Activated T-helper 1 cell treated with anti-CD3 and anti-CD28 coated beads, Interleukin-12 subunit alpha, Interleukin-12 subunit beta, Interleukin-2, Interleukin-4 antibody, amounts not matched to agents 30 ng/mL and 10 ng/mL and 1 ng/mL, durations not matched to agents 14 hours and 24 hours and 36 hours (primary cell): ENCODE measurements at places on chromosomes 13 and 19.

DNA sequence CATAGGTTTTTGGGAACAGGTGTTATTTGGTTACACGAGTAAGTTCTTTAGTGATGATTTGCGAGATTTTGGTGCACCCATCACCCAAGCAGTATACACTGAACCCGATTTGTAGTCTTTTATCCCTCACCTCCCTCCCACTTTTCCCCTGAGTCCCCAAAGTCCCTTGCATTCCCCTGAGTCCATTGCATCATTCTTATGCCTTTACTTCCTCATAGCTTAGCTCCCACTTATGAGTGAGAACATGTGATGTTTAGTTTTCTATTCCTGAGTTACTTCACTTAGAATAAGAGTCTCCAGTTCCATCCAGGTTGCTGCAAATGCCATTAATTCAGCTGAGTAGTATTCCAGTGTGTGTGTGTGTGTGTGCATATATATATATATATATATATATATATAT, 97.2 kb upstream of the EDNRB start:
- H3K4me1 ChIP-seq, result no peaks in the 10 kb centered on the region
- H3K27ac ChIP-seq, result no peak overlapping the region
- no peak for DNase-seq
- peaks cover 14% of the 10 kb centered on the region for H3K27me3 ChIP-seq
- no peaks in the 10 kb centered on the region for H3K36me3 ChIP-seq

- no peak overlapping the region for H3K27ac ChIP-seq
- peaks cover 23% of the 10 kb centered on the region for H3K4me1 ChIP-seq
- DNase-seq, result no peak
- H3K27me3 ChIP-seq, result no peaks in the 10 kb centered on the region
- H3K4me3 ChIP-seq, result no peak overlapping the region
- peaks cover 22% of the 10 kb centered on the region for H3K36me3 ChIP-seq
Measured at GRCh38 chr19:47487551-47488515, 3.8 kb upstream of the KPTN start.

- DNase-seq, result no peak
- H3K4me1 ChIP-seq, result peaks cover 45% of the 10 kb centered on the region
- H3K36me3 ChIP-seq, result peaks cover 21% of the 10 kb centered on the region
- no peaks in the 10 kb centered on the region for H3K27me3 ChIP-seq
- peak overlapping the region; percentile 92 for H3K4me3 ChIP-seq
- H3K27ac ChIP-seq, result peak overlapping the region; percentile 74
Measured at GRCh38 chr13:41130356-41130755, 2.2 kb downstream of the KBTBD6 start.

DNA sequence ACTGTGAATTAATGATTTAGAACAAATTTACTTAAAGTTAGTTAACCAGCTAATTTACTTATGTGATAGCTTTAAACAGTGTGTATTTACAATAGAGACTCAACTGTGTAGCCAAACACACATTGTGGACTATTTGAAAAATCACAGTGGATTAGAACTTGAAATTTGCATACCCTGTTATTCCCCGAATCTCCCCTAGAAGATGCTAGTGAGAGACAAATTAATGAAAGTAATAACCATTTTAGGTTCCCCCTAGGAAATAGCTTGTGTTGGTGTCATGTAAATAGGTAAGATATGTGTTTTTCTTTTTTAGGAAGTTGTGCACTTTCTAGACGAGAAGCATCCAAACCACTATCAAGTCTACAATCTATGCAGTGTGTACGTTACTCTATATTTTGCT, 98.5 kb downstream of the C1QTNF9 start:
- H3K36me3 ChIP-seq, result no peaks in the 10 kb centered on the region
- no peak for DNase-seq
- peaks cover 24% of the 10 kb centered on the region for H3K27me3 ChIP-seq
- peaks cover 7% of the 10 kb centered on the region for H3K4me1 ChIP-seq
- no peak overlapping the region for H3K27ac ChIP-seq

DNA sequence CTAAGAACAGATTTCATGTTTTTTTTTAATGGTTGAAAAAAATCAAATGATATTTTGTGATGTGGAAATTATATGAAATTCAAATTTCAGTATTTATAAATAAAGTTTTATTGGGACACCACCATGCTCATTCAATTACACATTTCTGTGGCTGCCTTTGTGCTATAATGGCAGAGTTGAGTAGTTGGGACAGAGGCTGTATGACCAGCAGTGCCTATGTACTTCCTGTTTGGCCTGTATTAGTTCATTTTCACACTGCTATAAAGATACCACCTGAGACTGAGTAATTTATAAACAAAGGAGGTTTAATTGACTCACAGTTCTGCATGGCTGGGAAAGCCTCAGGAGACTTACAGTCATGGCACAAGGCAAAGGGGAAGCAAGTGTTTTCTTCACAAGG, 33.6 kb downstream of the AKAP11 start:
- no peaks in the 10 kb centered on the region for H3K27me3 ChIP-seq
- no peak for DNase-seq
- peaks cover 25% of the 10 kb centered on the region for H3K4me1 ChIP-seq
- peaks cover 69% of the 10 kb centered on the region for H3K36me3 ChIP-seq
- no peak overlapping the region for H3K27ac ChIP-seq

DNA sequence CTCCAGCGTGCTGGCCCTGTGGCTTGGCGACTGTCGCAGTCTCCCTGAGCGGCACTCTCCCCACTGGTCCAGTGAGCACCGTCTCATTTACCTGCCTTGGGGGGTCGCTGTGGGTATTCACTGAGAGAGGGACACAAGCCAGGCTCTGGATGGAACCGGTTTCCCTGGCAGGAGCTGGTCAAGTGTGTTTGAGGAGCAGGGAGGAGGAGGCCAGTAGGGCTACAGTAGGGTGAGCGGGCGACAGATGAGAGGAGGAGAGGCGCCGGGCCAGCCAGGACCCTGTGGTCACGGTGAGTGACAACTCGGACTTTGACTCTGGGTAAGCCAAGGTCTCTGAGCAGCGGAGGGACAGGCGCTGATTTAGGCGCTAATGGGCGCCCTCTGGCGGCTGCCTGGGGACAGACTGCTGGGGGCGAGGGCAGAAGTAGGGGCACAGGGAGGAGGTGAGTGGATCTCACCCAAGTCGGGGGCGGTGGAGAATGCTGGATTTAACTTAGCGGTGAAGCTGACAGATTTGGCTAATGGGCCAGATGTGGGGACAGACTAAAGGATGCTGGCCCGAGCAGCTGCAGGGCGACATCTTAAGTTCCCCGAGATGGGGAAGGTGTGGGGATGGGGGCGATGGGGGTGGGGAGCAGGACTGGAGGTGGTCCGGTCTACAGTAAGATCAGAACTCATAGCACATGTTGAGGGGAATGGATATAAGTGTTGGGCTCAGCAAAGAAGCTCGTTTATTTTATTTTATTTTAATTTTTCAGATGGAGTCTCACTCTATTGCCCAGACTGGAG, 4.7 kb upstream of the PRMT1 start:
- no peak overlapping the region for H3K4me3 ChIP-seq
- peaks cover 16% of the 10 kb centered on the region for H3K36me3 ChIP-seq
- peak; percentile 69 for DNase-seq

GRCh38 chr13:49607761-49608160, 20.5 kb upstream of the ARL11 start:
- peaks cover 13% of the 10 kb centered on the region for H3K4me1 ChIP-seq
- H3K36me3 ChIP-seq, result no peaks in the 10 kb centered on the region
- no peak overlapping the region for H3K4me3 ChIP-seq
- no peak for DNase-seq
- no peak overlapping the region for H3K27ac ChIP-seq
- no peaks in the 10 kb centered on the region for H3K27me3 ChIP-seq

GRCh38 chr13:71964491-71965100, 97.6 kb upstream of the DACH1 start:
- H3K4me3 ChIP-seq, result peak overlapping the region; percentile 63
- H3K27me3 ChIP-seq, result no peaks in the 10 kb centered on the region
- DNase-seq, result no peak
- H3K36me3 ChIP-seq, result no peaks in the 10 kb centered on the region

- peak overlapping the region; percentile 5 for H3K27ac ChIP-seq
- peaks cover 14% of the 10 kb centered on the region for H3K36me3 ChIP-seq
- no peak for DNase-seq
Measured at GRCh38 chr13:32917504-32917903, 98.7 kb upstream of the KL start.

GRCh38 chr13:25440061-25440460, 68.3 kb downstream of the ATP8A2 start:
- H3K27me3 ChIP-seq, result peaks cover 27% of the 10 kb centered on the region
- no peaks in the 10 kb centered on the region for H3K36me3 ChIP-seq
- DNase-seq, result no peak
- H3K4me3 ChIP-seq, result no peak overlapping the region
- no peaks in the 10 kb centered on the region for H3K4me1 ChIP-seq

- no peaks in the 10 kb centered on the region for H3K4me1 ChIP-seq
- H3K27ac ChIP-seq, result no peak overlapping the region
- no peak overlapping the region for H3K4me3 ChIP-seq
- H3K36me3 ChIP-seq, result no peaks in the 10 kb centered on the region
- no peak for DNase-seq
- peaks cover 4% of the 10 kb centered on the region for H3K27me3 ChIP-seq
Measured at GRCh38 chr19:32233885-32234284, 111.5 kb upstream of the ZNF507 start.

DNA sequence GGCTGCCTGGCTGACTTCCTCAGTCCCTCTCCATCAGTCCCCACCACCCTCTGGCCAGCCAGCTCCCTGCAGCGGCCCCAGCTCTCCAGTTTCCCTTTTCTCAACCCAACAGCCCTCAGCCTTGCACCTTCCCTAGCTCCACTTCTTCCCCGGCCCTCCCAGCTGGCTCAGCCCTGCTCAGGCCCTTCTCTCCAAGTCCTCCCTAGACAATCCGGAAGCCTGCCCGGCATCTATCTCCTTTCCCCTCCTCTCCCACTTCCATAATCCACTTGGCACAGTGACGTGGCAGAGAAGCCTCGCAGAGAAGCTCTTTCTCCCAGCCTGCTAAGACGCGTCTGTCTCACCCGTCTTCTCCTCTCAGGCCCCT, 1.1 kb downstream of the UBXN6 start:
- H3K27me3 ChIP-seq, result peaks cover 2% of the 10 kb centered on the region
- H3K36me3 ChIP-seq, result no peaks in the 10 kb centered on the region
- peaks cover 11% of the 10 kb centered on the region for H3K4me1 ChIP-seq
- peak overlapping the region; percentile 64 for H3K27ac ChIP-seq
- H3K4me3 ChIP-seq, result peak overlapping the region; percentile 87

DNA sequence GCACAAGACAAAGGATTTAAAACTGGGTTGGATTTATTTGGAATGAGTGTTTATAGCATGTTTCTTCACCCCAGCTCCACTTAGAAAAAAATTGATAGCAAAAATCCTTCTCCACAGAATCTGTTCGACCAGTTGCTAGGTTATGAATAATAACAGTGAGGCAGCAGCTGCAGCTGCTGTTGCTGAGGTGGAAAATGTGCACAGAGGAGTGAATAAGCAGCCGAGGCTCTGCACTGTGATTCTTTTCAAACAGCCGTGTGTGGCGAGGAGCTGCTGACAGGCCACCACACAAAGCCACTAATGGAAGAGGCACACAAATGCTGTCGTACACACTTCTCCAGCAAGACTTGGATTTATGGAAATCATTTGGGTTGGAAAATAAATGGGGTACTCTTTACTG, 6.4 kb upstream of the RASL11A start:
- peak overlapping the region; percentile 29 for H3K27ac ChIP-seq
- peaks cover 7% of the 10 kb centered on the region for H3K27me3 ChIP-seq
- peaks cover 20% of the 10 kb centered on the region for H3K36me3 ChIP-seq
- DNase-seq, result no peak
- H3K4me3 ChIP-seq, result no peak overlapping the region

DNA sequence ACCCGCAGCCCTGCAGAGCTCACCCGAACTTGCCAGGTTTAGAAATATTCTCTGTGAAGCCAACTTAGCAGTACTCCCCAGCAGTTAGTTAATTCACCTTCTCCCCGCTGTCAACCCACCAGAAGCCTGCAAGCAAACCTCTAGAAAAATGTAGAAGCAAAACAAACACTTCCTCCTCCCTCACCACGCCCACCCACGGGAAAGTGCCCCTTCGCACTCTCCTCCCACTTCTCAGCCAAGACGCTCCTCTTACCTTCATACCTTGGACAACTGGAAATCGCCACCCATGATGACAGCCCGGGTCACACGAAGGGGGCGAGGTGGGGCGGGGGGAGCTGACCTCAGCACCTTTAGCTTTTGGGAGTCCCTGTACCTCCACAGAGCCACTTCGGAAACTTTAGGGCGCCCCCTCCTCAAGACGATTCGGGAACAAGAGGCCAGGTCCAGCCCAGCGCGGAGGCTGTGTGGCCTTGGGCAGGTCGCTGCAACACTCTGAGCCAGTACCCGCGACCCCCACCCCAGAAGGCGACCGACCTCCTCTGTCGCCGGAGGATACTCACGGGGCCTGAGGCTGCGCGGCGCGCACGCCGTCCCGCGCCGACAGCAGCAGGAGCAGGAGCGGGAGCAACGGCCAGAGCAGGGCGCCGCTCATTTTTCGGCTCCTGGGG, 485 bp downstream of the CPAMD8 start:
- no peak overlapping the region for H3K4me3 ChIP-seq
- H3K36me3 ChIP-seq, result no peaks in the 10 kb centered on the region
- no peak for DNase-seq

- H3K4me3 ChIP-seq, result no peak overlapping the region
- H3K36me3 ChIP-seq, result no peaks in the 10 kb centered on the region
- DNase-seq, result no peak
Measured at GRCh38 chr19:51550848-51551672, 19.6 kb upstream of the SIGLEC6 start.

GRCh38 chr13:100454876-100455275, 133.7 kb downstream of the GGACT start:
- H3K4me1 ChIP-seq, result peaks cover 8% of the 10 kb centered on the region
- no peak overlapping the region for H3K4me3 ChIP-seq
- peaks cover 2% of the 10 kb centered on the region for H3K27me3 ChIP-seq
- H3K27ac ChIP-seq, result no peak overlapping the region
- H3K36me3 ChIP-seq, result peaks cover 7% of the 10 kb centered on the region

- peaks cover 35% of the 10 kb centered on the region for H3K36me3 ChIP-seq
- DNase-seq, result no peak
- H3K27ac ChIP-seq, result no peak overlapping the region
- H3K4me1 ChIP-seq, result peaks cover 48% of the 10 kb centered on the region
- no peaks in the 10 kb centered on the region for H3K27me3 ChIP-seq
Measured at GRCh38 chr13:79380997-79381396, 25.1 kb downstream of the RBM26 start.

GRCh38 chr19:7393939-7394730, 45.4 kb downstream of the ARHGEF18 start:
- H3K4me1 ChIP-seq, result peaks cover 26% of the 10 kb centered on the region
- H3K36me3 ChIP-seq, result peaks cover 8% of the 10 kb centered on the region
- H3K4me3 ChIP-seq, result peak overlapping the region; percentile 89
- no peaks in the 10 kb centered on the region for H3K27me3 ChIP-seq
- H3K27ac ChIP-seq, result peak overlapping the region; percentile 61
- no peak for DNase-seq

DNA sequence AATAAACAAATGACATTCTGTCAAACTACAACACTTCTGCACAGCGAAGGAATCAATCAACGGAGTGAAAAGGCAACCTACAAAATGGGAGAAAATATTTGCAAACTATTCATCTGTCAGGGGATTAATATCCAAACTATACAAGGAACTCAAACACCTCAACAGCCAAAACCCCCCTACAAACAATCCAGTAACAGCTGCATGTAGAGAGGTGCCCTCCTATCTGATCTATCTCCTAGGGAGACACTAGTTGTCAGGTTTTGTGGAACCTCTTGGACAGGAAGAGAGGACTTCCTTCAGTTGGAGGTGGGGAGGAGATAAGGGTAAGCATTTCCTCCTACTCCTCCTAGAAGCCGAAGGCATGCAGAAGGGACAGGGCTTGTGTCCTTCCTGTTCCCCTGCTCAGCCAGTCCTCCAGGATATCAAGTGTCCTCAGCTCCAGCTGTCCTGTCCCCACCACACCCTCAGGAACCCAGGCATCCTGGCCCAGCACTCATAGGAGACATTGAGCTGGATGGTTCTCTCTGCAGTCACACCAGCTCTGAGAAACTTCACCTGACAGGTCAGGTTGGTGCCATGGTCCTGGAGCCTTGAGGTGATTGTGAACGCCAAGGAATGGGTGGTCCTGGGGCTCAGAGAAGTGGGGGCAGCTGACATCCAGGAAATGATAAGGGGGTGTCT, 9.8 kb upstream of the SIGLEC8 start:
- DNase-seq, result no peak
- H3K27me3 ChIP-seq, result peaks cover 31% of the 10 kb centered on the region
- no peak overlapping the region for H3K27ac ChIP-seq
- H3K4me1 ChIP-seq, result peaks cover 43% of the 10 kb centered on the region
